ENCODE measurements at places on chromosomes 1 and 21.
A peak's percentile ranks its signal among the peaks of the same experiment; 100 is the strongest.

DNA sequence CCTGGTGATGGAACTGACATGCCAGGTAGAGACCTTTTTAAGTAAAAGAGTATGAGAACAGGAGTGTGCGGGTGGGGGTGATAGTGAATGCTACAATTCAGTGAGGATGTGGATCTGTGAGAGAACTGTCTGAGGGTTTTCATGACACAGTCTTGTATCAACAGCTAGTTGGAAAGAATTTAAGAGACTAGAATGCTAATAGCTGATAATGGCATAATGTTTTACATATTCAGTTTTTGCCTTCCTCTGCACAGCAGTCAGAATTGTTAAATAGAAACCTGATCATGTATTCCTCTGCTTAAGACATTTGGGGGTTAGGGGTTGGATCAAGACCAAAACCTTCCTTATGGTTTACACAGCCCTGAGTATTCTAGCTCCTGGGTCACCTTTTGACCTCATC, 152.8 kb upstream of the ZRANB2 start:
- no peak for DNase-seq

- no peak for DNase-seq
Measured at GRCh38 chr1:103525114-103525606, 339 bp upstream of the RNPC3 start.

- DNase-seq = no peak
Measured at GRCh38 chr1:215605011-215605621, 38.0 kb downstream of the KCTD3 start.

- no peak for DNase-seq
Measured at GRCh38 chr1:116743535-116743934, 10.7 kb upstream of the CD2 start.

DNA sequence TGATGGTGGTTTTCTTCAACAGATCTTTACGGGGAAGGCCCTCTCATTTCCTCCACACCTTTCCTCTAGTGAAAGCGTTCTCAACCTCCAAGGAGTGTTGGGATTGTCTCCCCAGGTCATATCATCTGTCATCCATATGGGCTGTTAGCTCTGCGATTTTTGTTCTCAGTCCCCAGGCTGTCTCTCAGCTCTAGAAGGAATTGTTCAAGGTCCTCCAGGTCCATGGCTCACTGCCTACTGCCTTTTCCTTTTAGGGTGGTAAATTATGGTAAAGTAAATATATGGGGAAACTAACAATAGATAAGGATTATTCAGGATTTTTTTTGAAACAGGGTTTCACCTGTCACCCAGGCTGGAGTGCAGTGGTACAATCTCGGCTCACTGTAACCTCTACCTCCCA, 37.6 kb downstream of the ELF3 start:
- no peak for DNase-seq

DNA sequence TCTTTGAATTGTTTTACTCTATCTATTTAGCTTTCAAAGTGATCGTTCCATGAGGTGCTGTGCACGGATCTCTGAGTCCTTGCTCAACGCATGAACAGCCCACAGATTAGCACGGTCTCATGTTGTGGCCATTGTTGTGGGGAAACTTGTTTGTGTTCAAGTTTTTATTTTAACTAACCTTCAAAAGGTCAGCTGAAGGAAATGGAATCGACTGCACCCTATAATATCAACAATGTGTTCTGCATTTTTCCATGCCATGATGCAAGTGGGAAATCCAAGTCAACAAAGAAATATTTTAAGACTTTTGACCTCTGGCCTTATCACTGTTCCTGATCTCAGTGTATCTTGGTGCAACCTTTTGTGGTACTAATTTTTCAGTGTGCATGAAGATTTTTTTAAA, 6.1 kb downstream of the SH2D1B start:
- DNase-seq = no peak

- DNase-seq = no peak
Measured at GRCh38 chr1:36172983-36173382, 17.0 kb downstream of the MAP7D1 start.

DNA sequence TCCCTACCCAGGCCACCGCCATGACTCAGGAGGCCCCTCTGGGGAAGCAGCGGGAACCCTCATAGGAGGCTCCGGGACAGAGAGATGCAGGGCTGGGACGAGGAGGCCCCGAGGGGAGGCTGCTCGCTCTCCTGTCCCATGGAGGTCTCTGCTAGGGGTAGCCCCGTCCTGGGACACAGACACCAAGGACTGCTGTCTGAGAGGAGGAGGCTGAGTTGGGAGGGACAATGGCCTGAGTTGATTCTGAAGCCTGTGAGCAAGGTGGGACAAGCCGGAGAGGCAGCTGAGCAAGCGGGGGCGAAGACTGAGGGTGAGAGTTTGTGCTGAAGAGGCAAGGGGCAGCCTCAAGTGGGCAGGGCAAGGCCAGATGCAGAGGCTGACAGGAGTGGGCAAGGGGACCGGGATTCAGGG, 17.4 kb downstream of the SLC27A3 start:
- DNase-seq = no peak

DNA sequence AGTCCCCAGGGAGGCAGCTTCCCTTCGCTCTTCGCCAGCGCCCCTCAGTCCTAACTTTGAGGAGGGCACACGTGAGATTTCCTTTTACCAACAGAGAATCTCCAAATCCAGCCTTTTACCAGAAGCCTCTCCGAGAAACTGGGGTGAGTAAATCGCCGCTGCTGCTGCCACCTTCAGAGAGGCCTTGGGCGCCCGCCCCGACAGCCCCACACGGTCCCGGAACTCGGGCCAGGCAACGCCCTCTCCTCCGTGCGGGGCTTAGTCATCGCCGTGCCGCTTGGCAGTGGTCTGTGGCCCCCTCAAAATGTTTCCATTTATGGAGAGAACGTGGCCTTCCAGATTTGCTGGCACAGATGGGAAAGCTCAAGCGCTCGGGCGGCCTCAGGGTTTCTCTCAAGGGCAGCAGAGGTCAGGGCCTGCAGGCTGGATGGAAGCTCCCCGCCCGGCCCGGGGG, 41.4 kb upstream of the COL6A2 start:
- DNase-seq = no peak

DNA sequence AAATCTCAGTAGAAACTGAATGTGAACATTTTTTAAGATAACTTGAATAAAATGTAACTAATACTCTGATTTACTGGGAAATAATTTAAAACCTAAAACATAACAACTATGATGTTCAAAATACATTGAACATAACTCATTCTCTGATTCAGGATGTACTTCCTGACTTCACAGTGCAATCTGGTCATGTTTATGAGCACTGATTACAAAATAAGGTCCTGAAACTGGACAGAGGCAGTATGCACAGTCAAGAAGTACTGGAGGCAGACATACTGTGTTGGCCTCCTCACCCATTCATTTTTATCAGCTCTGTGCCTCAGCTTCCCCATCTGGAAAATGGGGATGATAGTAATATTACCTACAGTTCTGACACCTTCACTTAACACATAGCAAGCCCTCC, 651.3 kb downstream of the PTPRC start:
- DNase-seq = no peak

- no peak for DNase-seq
Measured at GRCh38 chr1:203362720-203363025, 11.8 kb upstream of the FMOD start.

DNA sequence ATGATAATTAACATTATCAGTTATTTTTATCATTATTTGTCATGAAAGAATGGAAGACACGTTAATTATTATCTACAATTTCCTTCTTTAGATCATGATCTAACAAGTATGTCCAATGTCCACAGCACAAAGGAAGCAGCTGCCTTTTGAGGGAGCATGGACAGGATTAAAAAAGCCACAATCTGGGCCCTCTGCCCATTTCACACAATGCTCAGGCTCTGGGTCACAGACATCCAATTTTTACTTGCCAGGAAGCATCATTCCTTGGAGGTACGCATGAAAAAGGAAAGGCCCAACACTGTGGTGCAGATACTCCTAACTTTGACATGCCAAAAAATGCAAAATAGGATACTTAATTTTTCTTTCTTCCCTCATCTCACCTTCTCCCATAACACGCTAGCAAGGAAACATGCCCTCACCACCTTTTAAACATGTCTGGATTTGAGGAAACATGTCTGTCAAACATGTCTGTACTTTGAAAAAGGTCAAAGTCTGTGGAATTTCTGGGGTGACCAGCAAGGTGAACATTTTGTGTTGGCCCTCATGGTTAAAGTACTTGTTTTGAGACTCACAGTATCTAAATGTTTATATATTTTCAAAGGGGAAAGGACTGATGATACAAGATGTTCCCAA, 40.0 kb downstream of the GADD45A start:
- DNase-seq = no peak

- no peak for DNase-seq
Measured at GRCh38 chr1:158140764-158141192, 39.9 kb upstream of the CD1D start.

DNA sequence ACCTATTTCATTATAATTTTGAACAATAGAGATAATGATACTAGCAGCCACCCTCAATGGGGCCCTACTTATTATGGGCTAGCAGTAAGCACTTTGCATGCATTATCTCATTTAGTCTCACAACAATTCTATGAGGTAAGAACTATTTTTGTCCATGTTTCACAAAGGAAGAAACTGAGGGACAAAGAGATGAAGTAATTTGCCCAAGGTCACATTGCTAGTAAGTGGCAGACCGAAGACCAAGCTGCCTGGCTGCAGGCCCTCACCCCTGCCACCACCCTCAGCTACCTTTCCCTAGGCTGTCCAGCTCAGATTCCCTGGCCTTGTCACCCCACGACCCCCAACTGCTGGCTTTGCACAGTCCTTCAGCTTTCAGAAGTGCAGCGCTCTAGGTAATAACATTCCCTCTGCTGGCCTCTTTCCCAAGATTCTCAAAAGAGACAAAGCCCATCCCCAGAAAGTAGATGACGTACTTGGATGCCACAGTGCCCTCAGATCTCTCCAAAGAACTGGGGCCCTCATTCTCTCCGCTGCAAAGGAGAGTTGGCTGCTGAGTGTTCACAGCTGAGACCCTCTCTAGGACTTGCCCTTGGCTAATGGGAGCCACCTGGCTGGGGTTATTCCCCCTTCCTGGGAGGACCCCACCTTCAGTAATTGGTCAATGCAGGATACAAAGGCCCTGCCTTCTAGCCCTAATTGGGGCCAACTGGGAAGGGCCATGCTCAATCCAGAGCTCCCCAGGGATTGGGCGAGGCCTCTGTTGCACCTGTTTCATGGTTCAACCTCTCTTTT, 39.5 kb downstream of the IRF2BP2 start:
- no peak for DNase-seq

DNA sequence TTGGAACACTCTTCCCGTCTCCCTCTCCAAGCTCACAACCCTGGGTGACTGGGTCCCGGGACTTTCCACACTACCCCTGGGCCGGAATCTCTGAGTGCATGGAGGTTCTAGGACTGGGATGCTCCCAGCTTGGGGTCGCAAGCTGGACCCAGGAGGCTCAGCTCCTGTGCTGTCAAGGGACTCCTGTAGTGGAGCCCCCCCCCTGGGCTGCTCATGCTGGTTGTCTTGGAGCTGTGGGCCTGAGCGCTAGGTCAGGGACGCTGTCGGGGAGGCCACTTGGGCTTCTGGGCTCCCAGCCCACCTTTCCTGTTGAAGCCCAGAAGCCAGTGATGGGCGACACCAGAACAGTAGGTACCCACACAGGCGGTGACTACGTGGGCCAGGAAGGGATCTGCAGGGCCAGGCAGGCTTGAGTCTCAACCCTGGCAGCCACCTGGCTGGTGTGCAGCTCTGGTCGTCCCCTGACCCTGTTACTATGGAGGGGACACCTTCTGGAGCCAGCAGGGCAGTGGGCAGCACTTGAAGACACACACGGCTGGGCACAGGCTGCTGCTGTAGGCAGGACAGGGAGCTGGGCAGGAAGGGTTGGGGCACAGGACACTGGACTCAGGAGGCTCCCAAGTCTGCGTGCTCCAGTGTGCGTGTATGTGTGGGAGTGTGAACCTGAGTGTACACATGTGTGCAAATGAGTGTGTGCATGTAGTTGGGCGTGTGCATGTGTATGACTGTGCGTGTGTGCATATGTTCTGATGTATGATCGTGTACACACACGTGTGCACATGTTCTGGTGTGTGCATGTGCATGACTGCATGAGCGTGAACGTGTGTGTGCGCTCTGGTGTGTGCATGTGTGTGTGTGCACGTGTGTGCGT, 3.0 kb downstream of the MMEL1 start:
- DNase-seq = no peak

GRCh38 chr1:230322421-230322756, 103.7 kb downstream of the PGBD5 start:
- no peak for DNase-seq

DNA sequence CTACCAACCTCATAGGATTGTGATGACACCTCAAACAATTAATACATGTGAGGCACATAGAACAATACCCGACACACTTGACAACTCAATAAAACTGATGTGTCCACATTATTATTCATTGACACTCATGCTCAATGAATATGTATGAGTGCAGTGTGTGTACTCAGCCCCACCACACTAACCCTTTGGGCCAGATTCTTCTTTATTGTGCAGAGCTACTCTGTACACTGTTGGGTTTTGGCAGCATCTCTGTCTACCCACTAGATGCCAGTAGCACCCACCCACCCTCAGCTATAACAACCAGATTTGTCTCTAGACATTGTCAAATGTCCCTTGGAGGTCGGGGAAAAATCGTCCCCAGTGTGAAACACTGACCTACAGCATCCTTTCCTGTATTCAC, 10.1 kb downstream of the CASP9 start:
- no peak for DNase-seq

DNA sequence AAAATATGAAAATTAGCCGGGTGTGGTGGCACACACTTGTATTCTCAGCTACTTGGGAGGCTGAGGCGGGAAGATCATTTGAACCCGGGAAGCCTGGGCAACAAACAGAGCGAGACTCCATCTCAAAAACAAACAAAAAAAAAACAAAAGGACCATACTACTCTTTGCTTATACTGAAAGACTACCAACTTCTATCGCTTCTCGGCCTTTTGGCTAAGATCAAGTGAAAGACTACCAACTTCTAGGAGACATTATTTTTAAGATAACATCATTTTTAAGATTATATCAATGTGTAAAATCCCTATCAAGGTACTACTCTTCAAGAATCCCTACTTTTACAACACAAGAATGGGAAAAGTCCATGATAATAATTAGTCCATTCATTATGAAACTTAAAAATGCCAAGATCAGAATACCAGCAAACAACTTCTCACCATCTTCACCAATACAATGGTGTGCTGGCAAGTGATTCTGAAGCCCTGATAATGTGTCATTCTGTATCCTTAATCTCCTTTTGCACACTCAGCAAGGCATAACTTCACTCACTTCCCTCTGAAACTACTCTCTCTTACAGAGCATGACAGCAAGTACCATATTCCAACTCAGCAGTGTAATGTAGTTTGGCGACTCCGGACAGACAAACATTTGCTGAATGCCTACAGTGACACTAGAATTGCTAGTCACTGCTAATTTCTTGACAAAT, 1.7 kb downstream of the PTP4A2 start:
- DNase-seq = no peak

GRCh38 chr1:94602316-94602715, 60.8 kb upstream of the F3 start:
- DNase-seq = peak; percentile 87
